ENCODE measurements at places on chromosomes 4 and X.

DNA sequence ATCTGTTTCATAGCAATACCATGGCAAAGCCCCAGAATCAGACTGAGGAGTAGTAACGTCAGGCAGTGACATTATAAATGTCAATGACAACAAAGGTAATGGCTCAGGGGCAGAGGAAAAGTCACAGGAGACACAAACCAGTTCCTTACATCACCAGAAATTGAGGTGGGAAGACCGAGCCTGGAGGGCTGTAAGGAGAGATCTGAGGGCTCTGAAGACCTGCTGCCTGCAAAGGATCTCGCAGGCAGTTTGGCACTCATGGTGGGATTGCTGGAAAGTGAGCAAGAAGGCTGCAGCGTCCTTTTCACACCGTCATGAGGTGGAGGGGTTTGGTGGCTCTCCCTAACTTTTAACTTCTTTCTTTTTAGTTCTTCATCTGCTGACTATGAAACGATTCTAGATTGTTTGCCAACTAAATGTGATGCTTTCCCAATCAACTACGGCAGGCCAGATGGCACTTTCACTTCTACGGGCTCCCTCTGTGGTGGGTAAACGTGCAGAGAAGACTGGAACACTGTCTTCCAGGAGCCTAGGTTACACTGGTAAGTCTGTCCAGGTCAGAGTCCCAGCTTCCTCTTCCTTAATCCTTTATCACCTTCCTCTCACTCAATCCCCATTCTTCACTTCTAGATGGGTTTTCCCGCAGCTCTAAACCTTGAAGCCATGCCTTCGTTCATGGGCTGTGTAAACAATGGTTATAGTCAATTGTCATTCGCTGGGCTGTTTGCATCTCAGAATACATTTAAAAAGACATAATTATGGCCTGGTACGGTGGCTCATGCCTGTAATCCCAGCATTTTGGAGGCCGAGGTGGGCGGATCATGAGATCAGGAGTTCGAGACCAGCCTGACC, 58.2 kb downstream of the TBC1D9 start:
- no peak for DNase-seq

DNA sequence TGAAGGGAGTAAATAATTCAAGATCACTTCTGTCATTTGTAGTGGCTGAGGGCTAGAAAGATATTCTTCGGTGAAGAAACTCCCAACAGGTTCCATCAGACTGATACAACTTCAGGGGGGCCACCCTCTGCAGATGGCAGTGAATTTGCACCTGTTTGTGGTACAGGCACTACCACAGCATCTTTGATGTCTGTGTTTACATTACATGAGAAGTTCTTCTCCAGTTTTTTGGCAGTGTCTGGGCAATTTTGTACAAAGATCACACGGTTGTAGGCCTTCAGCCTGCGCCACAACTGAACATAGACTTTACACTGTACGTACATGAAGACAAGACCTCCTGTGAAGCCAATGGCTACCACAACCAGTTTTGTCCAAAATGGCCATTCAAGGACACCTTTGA, 34.2 kb downstream of the TMA16 start:
- no peak for DNase-seq

DNA sequence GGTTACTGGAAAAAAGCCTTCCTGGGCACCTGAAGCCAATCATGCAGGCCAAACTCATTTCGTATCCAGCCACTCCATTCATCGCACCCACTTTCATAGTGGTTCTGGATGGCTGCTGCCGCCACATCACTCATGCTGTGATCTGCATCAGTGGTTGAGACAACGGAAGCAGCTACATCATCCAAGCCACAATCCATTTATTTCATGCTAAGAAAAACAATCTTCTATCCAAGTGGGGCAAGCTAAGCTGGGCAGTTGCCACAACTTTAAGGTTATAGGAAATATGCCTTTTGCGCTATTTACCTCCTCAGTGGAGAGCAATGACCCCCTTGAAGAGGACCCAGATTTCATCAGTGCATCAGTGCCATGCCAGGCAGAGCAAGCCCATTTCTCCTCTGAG, 124.6 kb downstream of the GRIA3 start:
- no peak for DNase-seq

DNA sequence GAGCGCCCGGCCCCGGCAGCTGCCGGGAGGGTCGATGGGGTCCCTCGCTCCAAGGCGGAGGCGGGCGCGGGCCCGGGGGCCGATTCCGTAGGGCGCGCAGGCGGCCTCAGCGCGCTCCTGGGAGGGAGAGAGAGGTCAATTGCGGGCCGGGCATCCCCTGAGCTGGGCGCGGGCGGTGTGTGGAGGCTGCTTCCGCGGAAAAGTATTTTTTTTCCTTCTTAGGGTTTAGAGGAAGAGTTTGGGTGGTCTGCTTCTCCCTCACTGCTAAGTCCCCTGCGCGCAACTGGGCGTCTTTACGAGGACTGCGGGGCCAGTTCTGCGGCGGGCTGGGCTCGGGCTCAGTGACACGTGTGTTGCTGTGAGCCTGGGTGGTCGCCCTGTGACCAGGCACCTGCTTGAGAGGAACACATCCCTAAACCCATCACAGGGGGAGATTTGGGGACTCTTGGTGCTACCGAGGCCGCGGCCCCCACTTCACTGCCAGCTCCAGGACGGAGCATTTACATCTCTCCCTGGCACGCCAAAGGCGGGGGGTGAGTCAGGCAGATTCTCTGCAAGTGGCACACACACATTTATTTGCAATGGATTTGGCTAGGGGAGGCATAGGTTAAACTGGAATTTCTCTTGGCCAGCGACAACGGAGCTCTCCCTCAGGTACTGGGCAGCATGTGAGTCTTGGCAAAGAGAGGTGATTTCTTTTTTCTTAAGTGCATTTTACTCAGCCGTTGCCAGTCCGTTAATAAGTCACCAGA, 151.2 kb upstream of the SLC4A4 start:
- no peak for DNase-seq

- DNase-seq, result no peak
These were observed 6.0 kb downstream of the GC start for GRCh38 chr4:71777891-71778290.

DNA sequence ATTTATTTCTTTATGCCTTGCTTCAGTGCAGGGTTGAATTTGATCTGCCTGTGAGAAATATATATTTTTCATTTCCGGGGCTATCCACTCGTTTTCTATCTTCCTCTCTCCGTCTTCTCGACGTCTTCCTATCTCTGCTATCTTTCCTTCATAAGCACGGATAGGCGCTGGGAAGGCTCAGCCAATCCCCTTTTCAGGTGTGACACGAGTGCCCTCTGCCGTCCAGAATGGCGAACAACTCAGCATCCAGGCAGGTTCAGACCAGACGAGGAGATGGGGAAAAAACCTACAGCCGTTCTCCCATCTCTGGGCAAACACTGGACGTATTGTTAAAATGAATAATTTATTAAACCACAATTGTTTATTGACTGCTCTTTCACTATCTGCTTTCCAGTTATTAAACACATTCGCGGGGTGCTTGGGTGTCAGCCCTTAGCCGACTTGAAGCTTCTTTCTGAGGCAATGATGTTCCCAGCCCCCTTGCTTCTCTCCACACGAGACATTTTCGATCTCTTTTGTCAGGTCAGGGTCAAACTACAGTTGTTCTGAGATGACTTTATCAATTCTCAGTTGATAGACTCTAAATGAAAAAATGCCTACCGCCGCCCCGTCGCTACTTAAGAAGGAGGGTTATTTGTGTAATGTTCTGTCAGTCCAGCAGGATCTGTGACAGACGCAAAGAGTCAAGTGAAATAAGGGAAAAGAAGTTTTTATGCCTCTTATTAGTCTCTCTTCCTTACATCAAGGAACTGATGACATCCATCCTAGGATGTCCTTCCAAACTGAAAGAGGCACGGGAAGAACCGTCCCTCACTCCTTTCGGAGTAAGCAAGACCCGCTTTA, 96.3 kb upstream of the NOCT start:
- DNase-seq, result no peak

- no peak for DNase-seq
These were observed 64.5 kb upstream of the WDR1 start for GRCh38 chr4:10180927-10181744.

DNA sequence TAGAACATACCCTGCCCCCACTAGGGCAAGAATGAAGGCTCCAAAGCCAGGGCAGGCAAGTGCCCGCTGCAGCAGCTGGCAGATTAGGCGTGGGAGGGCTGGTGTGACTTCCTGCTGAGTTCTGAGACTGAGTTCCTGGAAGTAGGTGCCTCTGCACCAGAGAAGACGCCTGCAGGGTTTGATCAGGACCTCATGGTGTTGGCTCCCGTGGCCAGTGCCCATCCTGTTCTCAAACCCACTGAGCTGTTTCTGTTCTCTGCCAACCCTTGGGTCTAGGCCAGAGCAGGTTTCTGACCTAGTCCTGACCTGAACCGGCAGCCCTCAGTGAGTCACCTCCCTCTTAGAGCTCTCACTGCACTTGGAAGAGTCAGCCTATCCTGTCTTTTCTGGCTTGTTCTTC, 220.7 kb downstream of the HS6ST2 start:
- DNase-seq, result no peak

- DNase-seq, result no peak
These were observed 69.2 kb downstream of the PLS3 start for GRCh38 chrX:115630204-115630603.

DNA sequence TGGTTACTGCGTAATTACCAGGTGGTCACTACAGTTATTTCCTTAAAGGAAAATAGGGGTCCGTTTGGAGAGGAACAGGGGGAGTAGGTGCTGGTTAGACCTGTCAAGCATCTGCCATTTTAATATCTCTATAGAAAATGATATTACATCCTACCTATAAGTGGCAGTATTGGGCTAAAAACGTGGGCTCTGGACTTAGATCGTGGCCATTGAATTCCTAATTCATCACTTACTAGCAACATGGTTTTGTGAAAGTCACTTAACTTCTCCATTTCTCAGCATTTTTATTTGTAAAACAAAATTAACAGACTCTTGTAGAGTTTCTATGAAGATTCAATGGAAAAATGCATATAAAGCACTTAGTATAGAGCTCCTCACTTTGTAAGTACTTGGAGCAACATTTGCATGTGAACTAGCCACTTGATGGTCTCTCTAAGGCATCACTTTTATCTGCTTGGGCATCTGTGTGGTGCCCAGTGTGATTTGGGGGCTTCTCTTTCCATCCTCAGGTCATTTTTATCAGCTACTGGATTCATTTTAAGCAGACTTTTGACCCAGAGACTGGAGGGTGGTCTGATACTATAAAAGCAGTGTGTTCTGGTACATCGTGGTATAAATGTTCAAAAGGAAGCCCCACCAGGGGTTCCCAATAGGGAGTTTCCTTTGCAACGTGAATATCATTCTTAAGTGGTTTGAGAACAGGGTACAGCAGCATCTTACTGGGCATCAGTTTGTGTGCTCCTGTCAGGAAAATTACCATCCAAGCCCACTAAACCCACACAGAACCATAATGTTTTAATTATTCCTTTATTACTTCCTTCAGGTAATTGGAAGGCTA, 42.7 kb upstream of the RASSF6 start:
- DNase-seq, result no peak

GRCh38 chrX:40104985-40105834, 7.5 kb upstream of the BCOR start:
- no peak for DNase-seq

GRCh38 chrX:11698702-11699101, 33.0 kb upstream of the ARHGAP6 start:
- DNase-seq, result no peak

- DNase-seq, result no peak
These were observed 126.9 kb downstream of the UNC5C start for GRCh38 chr4:95421869-95422268.

DNA sequence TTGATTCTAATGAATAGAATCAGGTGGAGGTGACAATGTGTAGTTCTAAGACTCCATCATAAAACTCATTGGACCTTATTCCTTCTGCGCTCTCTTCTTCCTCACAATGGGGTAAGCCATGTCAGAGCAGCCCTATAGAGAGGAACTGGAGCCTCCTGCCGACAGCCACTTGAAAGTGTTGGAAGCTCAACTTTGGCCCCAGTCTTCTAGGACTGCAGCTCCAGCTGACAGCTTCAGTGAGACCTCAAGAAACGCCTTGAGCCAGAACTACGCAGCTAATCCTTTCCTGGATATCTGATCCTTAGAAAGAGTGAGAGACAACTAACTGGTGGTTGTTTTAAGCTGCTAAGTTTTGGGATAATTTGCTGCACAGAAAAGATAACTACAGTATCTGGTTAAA, 22.1 kb upstream of the ADH7 start:
- no peak for DNase-seq

- no peak for DNase-seq
These were observed 69.6 kb downstream of the FGFBP1 start for GRCh38 chr4:15868826-15869413.

DNA sequence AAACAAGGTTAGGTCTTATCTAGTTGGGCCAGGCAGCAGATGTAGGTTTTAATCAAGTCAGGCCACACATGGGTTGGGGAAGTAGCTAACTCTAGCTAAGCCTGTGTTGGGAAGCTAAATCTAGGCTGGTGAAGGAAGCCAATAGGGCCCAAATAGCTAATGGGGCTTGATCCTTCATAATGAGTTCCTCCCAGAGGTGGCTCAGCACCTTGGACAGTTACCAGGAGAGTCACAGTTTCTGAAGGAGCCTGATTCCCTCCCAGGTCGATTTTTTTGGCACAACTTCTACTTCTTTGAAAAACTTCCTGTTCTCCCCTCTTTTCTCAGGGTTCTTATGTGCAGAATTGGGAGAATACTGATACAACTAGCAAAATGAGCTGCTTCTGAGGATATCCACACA, 242.5 kb upstream of the PRPS2 start:
- DNase-seq, result no peak

GRCh38 chrX:114999906-115000305, 17.5 kb downstream of the IL13RA2 start:
- DNase-seq, result no peak

DNA sequence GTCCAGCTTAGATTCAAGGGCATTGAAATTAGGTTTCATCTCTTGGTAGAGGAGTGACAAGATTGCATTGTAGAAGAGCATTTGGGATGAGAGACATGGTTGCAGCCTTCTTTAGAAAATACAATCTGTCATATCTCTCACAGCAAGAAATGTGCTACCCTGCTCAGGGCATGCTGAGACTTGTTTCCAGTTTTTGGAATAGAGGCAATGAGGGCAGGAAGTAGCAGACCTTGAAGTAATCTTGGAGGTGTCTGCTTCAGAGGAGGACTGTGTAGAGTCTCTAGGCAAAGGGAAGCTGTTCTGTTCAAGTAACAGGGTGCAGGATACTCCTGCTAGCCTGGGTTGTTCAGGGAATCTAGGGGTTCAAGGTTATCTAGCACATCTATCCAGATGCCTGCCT, 116.1 kb upstream of the ZNF827 start:
- no peak for DNase-seq

DNA sequence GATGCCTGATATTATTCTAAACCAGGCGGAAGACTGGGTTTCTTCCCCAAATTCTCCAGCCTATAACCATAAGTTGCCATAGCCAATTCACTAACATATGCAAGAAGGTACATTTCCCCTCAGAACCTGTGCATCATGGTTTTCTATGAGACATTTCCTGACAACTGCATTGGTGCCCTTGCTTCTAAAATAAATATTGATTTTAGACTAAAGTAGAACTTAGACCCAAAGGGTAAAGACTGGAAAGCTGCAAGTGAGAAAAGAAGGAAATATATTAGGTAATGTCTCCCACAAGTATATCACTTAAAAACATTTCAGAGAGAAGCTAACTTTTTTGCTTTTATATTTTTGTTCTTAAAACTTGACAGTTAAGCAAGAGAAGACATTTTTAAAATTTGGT, 125.1 kb downstream of the PPA2 start:
- no peak for DNase-seq

All from effector CD8-positive, alpha-beta T cell (primary cell).